Brain (organoid and tissue), 16 donors: ENCODE measurements at places on chromosomes 16 and 17.
A peak's percentile ranks its signal among the peaks of the same experiment; 100 is the strongest.

DNA sequence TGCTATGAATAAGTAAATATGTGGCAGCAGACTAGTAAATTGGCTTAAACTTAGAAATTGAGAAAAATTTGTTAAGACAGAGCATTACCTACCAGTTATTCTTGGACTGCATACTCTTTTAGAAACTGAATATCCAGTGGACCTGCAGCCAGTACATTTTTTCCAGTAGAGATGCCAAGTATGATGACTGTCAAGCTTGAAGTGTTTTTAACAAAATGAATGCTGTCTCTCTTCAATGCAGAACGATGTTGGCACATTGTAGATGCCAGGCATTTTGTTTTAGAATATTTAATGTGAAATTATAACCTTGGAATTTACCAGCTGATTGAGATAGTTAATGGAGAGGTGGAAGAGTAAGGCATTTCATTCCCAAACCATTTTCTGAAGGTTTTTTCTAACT lies 52.5 kb downstream of the NFAT5 start:
- DNase-seq: no peak

- DNase-seq: no peak
These were observed 1.2 kb downstream of the TMC6 start for GRCh38 chr17:78127239-78127887.

GRCh38 chr17:42475835-42476234 lies 17.2 kb downstream of the ATP6V0A1 start:
- no peak for DNase-seq

- DNase-seq: no peak
These were observed 169.7 kb upstream of the CACNG5 start for GRCh38 chr17:66665194-66665593.

DNA sequence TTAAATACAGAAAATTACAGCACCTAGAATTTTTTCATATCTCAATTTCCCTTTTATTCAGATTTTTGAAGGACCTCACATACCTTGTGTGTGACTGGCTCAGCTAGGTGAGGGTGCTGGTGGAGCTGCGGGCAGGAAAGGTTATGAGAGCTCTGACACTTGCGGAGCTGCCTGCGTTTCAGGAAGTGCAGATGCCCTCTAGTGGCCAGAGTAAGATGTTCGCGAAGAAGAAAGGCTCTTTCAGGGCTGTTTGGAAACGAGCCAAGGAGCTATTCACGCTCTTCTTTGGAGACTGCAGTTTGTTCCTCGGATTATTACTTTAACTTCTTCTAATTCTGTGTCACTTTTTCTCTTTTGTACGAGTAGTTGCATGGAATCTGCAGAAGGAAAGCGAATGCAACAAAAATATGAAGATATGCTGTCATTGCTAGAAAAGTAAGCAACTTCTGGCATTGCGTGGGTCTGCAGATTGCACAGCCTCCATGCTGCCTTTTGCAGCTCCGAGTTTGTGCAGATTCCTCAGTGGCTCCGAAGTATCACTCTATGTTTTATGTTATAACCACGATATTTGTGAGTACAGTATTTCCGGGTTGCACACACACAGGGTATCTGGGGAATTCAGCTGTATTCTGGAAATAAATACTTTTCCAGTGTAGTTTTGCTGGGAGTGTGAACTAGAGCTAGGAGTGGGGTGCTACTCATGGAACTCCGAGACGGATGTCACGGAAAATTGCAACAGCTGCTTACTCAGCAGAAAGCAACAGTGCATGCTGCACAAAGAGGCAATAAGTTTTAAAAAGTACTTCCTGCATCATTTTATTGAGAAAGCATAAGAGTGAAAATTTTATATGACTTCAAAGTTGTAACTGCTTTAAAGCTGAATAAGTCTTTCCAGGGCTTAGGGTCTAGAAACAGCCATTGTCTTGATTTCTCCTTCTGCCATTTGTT lies 46.3 kb downstream of the DNAH9 start:
- DNase-seq: peak; percentile 92

GRCh38 chr17:59234631-59235030 lies 14.3 kb downstream of the GDPD1 start:
- DNase-seq: peak; percentile 4

- no peak for DNase-seq
These were observed 31.5 kb upstream of the IRX6 start for GRCh38 chr16:55292491-55292890.

GRCh38 chr17:42132941-42133340 lies 10.3 kb downstream of the HSPB9 start:
- peak; percentile 50 for DNase-seq

DNA sequence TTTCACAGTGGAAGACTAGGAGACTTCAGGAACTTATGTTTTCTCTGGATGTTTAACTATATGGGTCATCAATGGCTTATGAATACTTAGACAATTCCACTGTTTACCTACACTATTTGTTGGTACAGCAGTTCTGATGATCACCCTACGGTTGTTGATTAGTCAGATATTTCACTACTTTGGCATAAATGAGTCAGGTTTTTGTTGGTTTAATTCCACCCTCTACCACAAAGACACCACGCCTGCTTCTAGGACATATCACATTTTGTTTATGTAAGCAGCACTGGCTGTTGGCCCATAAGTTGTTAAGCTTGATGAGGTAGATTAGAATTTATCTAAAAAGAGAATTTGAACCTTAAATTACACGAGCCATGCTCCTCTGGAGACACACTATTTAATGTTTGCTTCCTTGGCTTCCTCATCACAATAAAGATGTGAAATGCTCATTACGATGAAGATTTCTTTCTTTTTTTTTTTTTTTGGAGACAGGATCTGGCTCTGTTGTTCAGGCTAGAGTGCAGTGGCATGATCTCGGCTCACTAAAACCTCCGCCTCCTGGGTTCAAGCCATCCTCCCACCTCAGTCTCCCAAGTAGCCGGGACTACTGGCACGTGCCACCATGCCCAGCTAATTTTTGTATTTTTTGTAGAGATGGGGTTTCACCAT lies 4.3 kb downstream of the GDE1 start:
- DNase-seq: no peak

DNA sequence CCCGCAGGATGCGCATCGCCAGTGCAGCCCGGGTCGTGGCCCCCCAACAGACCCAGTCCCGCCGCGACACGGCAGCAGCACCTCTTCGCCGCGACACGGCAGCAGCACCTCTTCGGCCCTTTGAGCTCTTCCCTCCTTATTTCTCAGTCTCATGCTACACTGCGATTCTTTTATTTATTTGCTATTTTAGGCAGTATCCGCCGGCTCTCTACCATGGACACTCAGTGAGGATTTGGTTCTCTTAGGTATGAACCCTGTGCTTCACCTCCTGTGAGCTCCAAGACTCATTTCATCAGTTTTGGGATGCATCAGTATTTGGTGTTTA lies 8.3 kb upstream of the MAP2K3 start:
- no peak for DNase-seq

GRCh38 chr17:61410141-61411010 lies 10.7 kb downstream of the TBX2 start:
- peak; percentile 64 for DNase-seq

DNA sequence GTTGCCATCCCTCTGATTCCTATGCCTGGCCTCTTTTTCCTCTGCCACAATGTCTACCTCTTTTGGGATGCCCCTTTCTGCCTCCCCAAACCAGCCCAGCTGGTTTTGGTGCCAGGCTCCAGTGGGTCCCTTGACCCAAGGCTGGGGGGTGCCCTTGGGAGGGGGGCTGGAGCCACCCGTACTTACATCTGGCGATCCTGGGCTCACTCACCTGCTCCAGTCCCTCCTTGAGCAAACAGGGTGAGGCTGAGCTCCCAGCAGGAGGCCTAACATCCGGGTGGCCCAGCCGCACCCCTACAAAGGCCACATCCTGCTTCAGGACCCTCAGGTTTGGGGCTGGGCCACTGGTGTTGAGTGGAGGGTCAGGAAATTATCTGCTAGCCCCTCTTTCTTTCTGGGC lies 1.2 kb downstream of the ERN2 start:
- DNase-seq: no peak

DNA sequence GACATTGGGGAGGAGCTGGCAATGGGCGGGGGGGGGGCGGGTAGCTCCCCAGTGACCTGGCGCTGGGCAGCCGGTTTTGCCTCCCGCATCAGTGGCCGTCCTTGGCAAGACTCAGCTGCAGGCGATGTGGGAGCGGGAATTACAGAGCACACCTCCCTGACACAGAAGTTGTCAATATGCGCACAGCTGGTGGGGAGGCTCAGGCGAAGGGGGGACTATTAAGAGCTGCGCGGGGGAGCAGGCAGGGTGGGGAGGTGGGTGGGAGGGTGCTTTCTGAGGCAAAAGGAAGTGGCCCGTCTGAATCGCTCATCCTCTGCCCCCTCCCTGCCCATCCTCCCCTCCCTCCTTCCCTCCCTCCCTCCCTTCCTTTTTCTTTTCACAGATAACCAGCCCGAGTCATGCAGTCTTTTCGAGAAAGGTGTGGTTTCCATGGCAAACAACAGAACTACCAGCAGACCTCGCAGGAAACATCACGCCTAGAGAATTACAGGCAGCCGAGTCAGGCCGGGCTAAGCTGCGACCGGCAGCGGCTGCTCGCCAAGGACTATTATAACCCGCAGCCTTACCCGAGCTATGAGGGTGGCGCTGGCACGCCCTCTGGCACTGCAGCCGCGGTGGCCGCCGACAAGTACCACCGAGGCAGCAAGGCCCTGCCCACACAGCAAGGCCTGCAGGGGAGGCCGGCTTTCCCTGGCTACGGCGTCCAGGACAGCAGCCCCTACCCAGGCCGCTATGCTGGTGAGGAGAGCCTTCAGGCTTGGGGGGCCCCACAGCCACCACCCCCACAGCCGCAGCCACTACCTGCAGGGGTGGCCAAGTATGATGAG lies 44.0 kb downstream of the SREBF1 start:
- peak; percentile 91 for DNase-seq

- no peak for DNase-seq
These were observed 13.5 kb downstream of the ELAC2 start for GRCh38 chr17:13004336-13004735.

- peak; percentile 20 for DNase-seq
These were observed 522.9 kb downstream of the HS3ST4 start for GRCh38 chr16:26214581-26215174.

GRCh38 chr16:520847-521246 lies 6.7 kb upstream of the CAPN15 start:
- no peak for DNase-seq

GRCh38 chr16:19860166-19861041 lies 24.2 kb downstream of the GPRC5B start:
- DNase-seq: peak; percentile 93

- DNase-seq: no peak
These were observed 93.8 kb downstream of the ZDHHC7 start for GRCh38 chr16:84917492-84917891.

- no peak for DNase-seq
These were observed 1.4 kb upstream of the SLC5A11 start for GRCh38 chr16:24844101-24845030.

DNA sequence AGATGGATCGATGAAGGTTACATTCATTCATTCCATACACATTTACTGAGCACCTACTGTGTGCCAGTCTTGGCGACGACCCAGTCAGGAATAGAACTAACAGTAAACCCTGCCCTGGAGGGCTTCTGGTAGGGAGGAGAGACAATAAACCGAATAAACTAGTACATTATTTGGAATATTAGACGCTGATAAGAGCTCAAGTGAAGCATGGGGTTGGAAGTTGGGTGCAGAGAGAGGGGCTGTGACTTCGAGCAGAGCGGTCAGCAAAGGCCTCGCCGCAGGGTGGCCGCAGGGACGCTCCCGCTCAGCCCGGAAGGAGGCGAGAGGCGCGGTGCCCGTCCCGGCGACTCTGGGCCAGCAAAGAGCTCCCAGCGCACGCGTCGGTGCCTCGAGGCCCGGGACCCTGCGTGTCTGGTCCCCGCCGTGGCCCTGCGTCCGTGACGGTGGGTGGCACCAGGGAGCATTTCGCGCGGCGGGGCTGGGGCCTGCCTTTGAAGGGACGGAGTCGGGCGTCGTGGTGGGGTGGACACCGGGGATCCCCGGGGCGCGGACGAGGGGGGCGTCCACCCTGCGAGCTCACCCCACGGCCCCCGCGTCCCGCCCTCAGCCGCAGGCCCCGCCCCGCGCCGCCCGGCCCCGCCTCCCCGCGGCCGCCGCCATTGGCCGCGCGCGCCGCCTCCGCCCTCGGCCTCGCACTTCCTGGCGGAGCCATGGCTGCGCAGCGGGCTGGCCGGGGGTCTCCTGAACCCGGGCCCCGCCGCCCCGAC lies at the start of gene KLHL36:
TSS of gene KLHL36 (plus strand) at position 684 of the 767 bp plus-strand sequence. CDS start 2,357 bp downstream, outside the sequence.
- DNase-seq: peak; percentile 65

- no peak for DNase-seq
These were observed 12.0 kb downstream of the VAC14 start for GRCh38 chr16:70788668-70789594.

DNA sequence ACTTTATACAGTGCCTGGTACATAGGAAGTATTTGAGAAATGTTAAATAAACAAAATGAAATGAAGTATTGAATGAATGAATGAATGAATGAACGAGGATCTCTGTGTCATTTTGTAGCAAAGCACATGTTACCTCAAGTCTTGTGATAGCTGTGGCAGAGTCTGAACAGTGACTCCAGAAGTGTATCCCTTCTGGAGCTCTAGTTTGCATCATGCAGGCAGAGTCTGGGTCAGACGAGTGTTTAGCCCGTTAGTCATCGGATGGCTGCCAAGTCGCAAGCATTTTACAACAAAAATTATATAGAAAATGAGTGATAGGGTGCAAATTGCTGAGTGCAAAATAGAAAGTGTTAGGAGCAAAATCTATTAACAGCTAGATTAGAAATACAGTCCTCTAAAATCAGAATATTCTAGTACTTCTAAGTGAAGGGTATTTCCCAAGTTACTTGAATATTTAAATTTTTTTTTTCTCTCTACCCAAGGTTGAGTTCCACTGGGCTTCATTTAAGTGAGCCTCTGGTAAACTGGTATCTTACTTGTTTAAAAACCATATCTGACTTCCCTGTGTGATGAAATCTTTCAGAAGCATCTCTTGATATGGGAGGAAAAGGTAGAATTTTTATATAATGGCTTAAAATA lies 113.3 kb downstream of the FTO start:
- no peak for DNase-seq

- DNase-seq: no peak
These were observed 92.8 kb downstream of the AMFR start for GRCh38 chr16:56332464-56333079.

GRCh38 chr16:54633943-54634362 lies 296.7 kb upstream of the IRX5 start:
- no peak for DNase-seq

GRCh38 chr17:31147507-31148202 lies 52.9 kb downstream of the NF1 start:
- no peak for DNase-seq

DNA sequence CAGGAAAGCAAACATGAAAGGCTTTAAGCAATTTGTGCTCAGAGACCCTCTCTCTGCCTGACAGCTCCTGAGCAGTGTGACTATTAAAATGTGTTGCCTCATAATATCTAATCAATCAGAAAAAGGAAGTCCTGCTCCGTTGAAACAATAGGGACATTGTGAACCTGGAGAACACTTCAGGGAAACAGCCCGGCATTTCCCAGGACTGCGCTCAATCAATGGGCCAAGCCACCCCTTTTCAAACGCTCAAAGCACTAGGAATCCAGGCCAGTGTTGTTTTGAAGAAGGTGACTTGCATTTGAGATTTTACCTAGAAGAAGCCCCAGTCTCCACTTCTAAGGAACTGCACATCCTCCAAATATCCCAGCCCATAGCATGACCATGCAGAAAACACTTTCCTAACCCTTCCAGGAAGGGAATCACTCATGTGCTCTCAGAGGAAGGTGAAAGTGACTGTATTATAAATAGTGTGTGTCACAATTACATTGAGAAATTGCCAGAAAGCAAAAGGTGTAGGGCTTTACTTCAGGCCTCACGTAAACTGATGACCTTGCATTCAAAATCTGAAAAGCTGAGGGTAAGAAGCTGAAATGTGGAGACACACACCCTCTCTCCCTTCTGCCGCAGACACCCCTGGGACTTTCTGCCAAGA lies 19.4 kb downstream of the CDRT4 start:
- DNase-seq: no peak
